ENCODE measurements at places on chromosomes 4 and X.

DNA sequence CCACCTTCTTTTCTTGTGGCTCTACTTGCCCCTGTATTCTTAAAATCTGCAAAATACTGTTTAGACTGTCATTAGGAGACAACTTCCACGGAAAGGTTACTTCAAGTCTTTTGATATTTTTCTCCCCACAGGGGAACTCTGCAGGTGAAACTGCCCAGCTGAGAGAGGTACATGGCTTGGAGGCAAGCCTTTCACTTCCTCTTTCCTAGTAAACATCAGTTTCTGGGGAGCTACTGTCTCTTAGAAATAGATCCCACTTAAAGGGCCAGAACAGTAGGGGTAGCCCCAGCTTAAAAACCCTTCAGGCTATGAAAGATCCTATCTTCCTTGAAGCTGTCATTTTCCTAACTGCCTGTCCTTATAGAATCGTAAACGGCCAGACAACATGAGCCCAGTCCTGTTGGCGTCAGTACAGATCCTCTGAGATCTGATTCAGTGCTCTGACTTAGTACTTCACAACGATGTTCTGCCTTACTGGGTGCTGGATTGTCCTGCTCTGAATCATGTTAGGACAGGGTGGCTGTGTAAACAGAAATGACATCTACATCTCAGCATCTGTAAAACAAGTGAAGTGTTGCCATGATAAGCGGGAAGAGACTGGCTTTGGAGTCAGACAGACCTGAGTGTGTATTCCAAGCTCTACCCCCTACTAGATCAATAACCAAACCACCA, 102.1 kb downstream of the ITIH6 start:
- DNase-seq: no peak

- no peak for DNase-seq
Measured at GRCh38 chr4:88010966-88011365, 3.5 kb downstream of the PKD2 start.

DNA sequence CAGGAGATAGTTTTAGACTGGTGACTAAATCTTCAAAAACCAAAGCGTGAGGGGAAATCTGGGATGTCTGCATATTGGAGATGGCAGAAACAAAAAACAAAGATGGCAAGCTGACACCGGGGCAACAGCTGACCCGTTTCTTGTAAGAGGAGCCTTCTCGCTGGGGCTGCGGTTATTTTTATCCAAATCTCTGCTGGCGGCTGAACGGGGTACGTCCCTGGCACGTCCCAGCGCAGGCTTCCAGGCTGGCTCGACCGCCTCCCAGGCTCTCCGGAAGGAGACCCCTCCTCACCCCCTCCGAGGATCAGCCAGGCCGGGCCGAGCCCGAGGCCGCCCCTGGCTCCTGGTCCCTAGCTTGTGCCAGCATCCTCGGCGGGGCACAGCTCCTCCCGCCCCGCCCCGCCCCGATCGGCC, 403 bp downstream of the SGCB start:
- DNase-seq: peak; percentile 33

DNA sequence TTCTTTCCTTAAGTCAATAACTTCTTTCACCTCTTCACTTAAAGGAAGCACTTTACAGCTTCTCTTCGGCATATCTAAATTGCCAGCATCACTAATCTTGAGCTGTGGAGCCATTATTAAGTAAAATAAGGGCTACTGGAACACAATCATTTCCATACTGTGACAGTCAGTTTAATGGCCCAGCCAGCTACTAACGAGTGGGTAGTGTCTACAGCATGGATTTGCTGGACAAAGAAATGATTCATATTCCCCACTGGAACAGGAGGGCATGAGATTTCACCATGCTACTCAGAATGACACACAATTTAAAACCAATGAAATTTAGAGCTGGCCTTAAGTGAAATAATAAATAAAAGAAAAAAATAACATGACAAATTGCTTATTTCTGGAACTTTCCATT, 72.1 kb downstream of the DDIT4L start:
- DNase-seq: no peak

DNA sequence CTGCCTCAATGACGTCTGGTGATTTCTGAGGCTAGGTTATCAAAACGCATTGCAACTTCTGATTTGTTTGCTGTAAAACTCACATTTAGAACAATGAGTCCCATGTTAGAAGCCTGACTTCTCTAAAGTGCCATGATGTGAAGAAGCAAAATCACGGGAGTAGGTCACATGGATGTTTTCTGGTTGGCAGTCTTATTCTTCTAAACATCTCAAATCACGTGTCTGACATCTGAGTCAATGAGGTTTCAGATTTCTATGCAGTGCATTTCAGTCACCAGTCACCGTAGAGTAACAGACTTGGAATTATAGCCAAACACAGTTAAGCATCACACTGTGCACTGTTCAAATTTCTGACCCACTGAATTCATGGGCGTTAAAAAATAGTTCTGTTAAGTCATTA, 482.1 kb downstream of the TMA16 start:
- no peak for DNase-seq

DNA sequence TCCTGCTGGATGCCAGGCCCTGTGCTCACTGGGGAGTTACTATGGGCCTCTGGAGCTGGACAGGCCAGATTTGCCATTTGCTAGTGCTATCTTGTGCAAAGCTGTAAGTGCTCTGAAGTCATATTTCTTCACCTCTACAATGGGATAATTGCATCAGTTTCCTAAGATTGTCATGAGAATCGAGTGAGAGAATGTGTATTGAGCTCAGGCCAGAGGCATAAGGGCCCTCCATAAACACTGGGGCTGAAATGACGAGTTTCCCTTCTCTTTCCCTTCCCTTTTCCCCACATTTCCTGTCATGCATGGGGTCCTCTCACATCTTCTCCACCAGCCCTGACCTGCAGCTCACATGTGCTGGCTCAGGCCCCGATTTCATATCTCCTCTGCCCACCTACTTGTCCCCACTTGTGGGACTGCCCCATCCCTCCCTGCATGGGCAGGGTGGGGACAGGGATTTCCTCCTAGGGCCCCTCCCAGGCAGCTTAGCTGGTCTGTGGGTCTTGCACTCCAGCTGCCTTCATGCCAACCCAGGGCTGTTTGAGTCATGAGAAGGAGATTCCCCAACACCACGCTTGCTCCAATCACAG, 358.8 kb downstream of the MID1IP1 start:
- no peak for DNase-seq

DNA sequence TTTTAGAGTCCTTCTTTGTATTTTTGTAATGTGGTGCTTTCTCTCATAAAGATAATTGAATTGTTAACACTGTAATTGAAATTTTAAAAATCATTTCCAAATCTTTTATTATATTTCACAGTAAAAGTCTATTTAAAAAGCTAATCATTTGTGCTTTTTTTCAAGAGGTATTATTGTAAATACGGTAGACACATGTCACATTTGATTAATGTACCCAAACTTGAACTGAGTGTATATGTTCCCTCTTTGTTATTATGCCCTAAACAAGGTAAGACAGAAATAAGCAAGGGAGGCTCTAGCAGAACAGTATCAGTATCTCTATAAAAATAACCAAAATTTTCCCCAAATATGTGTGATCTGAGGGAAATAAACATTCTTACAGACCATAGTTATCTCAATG, 21.5 kb upstream of the LARP1B start:
- no peak for DNase-seq

- no peak for DNase-seq
Measured at GRCh38 chrX:105462186-105462585, 241.7 kb upstream of the TEX13A start.

- no peak for DNase-seq
Measured at GRCh38 chr4:184364100-184364921, 110.0 kb downstream of the IRF2 start.

- DNase-seq: no peak
Measured at GRCh38 chr4:3473181-3473950, 10.3 kb downstream of the DOK7 start.

GRCh38 chr4:38715050-38715449, 51.1 kb downstream of the KLF3 start:
- no peak for DNase-seq

- no peak for DNase-seq
Measured at GRCh38 chr4:144300616-144301015, 160.1 kb upstream of the GYPA start.

DNA sequence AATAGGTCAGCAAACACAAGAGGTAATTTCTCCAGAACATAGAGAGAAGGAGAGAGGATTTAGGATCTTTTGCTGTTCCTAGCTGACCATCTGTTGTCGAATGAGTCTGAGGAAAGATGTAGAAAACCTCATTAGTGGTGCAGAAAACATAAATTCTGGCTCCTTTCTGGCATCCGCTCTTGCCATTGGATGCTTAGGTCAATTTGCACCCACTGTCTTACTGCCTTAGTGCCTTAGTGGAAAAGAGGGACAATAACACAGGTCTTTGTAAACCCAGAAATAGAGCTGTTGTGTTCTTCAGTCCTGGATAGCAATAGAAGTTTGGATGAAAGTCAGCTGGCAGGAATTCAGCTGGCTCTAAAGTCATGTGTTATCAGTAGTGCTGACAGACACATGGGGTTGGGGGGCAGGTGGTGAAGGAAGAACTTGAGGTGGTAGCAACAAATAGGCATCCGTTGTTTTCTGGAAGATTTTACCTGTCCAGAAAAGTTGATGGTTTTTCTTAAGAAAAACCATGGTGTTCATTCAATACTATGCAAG, 78.2 kb downstream of the GLRA2 start:
- DNase-seq: no peak

DNA sequence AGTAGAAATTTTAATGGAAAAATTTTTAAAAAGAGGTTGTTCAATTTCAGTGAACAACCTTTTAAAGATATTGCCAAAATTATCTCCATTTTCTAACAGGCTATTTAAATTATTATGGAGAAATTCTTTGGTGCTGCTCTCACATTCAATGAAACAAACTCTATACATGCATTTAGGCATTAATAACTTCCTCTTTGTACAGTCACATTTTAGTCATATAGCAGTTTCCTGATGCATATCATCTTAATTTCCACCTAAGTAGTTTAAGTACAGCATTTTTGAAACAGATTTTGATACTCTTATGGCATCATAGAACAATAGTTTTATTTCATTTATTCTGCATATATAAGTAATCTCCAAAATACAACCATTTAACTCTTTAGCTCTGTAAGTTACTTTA, 500.1 kb downstream of the STPG2 start:
- DNase-seq: no peak

GRCh38 chrX:68254738-68255645, 178.3 kb downstream of the OPHN1 start:
- DNase-seq: no peak

- DNase-seq: no peak
Measured at GRCh38 chr4:26452565-26453531, 37.4 kb downstream of the CCKAR start.

DNA sequence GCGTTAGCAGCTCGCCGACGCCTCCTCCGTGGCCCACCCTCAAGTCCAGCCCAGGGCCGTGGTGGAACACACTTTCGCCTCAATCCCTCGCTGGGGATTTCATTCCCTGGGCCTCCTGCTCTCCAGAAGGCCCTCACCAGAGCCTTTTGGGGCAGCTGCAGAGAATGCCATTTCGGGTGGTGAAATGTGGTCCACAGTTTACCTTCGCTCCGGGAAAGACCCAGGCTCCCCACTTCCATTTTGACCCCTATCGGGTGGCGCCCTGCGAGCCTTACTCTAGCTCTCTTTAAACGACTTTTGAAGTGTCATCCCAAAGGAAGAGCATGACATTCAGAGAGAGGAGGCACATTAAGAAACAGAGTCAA, 496 bp downstream of the SH2D1A start:
- no peak for DNase-seq

DNA sequence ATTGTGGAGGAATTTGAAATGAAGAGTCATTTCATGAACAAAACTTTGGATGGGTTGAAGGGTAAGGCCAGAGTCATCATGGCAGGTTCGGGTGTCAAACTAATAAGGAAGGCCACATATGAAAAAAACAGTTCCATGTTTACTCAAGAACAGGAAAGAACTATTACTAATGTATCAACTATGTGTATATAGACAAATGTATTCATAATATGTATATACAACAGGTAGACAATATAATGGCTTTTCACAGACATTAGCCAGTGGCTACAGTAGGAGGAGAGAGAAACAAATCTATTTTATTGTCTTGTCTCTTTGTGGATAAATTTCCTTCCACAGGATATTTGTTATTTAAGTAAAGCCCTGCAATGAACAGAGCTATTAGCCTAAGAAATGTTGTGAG, 101.1 kb downstream of the CBLL2 start:
- DNase-seq: no peak

DNA sequence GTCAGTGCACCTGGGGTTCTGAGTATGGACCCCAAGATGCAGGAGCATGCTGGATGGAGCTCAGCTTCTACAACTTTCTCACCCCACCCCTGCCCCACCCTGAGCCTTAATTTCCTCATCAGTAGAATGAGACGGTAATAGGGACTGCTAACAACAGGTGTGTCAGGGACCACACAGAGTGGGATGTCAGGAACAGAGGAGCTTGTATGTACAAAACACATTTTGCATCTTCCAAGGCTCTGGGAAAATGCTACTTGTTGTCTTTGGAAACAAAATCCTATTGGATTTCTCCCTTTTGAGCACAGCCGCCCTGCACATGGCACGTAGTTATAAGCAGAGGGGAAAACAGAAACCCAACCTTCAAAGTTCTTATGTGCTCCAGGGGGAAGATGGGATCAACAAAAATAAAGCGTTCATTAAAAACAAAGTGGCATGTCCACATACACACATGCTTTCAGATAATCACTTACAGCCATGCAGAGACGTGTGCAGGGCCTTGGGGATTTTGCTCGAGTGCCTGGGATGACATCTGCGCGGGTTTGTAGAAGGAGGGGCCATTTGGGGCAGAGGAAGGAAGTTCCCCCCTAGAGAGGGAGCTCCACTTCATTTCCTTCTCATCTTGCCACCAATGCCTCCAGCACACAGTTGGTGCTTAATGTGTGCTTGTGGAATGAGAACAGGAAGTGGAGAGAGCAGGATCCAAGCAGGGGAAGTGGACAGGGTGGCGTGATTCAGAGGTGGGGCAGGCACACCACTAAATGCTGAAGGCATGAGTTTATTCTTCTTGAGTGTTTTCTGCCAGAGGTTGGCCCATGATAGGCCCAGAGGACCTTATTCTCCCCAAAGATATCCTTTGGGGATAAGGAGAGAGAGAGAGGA, 138.9 kb downstream of the SMIM20 start:
- DNase-seq: no peak

GRCh38 chrX:110146521-110146920, 143.6 kb downstream of the TMEM164 start:
- DNase-seq: peak; percentile 62

DNA sequence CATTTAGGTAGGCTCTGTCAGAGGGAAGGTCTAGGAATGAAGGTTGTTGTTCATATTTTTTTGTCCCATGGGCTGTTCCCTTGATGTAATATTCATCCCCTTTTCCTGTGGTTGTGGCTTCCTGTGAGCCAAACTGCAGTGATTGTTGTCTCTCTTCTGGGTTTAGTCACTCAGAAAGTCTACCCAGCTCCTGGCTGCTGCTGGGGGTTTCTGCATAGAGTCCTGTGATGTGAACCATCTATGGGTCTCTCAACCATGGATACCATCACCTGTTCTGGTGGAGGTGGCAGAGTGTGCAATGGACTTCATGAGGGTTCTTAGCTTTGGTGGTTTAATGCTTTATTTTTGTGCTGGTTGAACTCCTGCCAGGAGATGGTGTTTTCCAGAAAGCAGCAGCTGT, 122.8 kb downstream of the ZC4H2 start:
- no peak for DNase-seq
